ENCODE measurements at places on chromosomes 12 and 14.

DNA sequence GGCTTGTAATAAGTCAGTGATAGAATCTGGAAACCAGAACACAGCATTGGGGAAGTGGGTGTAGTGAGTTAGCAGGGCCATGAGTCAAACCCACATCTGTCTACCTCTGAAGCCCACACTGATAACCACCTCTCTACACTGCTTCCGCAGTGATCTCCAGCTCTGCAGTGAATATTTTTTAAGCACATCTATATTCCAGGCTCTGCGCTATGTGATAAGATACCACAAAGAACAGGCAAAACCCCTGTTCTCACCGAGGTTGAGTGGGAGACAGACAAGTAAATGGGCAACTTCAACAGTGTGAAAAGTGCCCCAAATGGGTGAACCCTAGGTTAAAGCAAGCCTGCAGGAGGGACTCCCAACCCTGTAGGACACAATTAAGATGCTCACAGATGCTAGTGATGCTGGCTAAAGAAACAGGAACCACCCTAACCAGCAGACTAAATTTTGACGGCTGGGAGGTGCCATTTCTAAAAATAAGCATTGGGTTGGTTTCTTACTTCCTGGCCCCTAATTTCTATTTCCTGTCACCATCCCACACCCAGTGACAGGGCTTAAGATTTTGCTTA is 375.0 kb downstream of the DPF3 start:
- no peak for DNase-seq

DNA sequence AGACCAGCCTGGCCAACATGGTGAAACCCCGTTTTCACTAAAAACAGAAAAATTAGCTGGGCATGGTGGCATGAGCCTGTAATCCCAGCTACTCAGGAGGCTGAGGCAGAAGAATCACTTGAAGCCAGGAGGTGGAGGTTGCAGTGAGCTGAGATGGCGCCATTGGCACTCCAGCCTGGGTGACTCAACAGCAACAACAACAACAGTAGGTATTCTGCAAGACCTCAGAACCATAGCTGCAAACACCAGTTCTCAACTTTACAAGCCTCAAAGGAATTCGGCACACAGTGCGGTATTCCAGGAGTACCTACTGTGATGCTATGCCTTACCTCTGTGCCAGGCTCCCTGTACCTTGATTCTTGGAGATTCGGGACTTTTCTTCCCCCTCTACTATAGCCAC is 15.8 kb downstream of the FOXN3 start:
- DNase-seq, result no peak

- peak; percentile 77 for DNase-seq
Measured at GRCh38 chr12:27667540-27667939, 28.7 kb upstream of the REP15 start.

DNA sequence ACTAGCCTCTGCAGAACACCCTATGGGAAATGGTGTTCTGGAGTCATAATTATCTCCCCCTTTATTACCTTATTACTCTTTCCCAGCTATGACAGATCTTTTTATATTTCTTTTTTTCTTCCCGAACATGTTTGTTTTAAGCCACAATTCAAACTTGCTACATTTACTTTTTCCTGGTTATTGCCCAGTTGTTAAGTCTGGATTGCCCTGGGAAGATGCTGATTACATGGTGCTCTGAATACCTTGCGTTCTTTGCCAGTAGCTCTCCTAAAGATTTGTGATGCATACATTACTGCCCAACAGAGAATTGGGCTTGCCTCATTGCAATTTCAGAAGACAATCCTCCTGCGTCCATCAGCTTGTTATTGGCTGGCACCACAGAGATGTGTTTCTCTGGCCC is 118.3 kb upstream of the FGD4 start:
- DNase-seq, result no peak

- no peak for DNase-seq
Measured at GRCh38 chr14:43532825-43533416, 974.2 kb downstream of the FSCB start.

GRCh38 chr14:22485178-22485577 is 103.8 kb downstream of the DAD1 start:
- DNase-seq, result no peak
